T-helper 2 cell treated with Interferon-gamma antibody and Interleukin-4, amounts not matched to agents 5 μg/mL and 100 μg/mL, for 36 hours (primary cell): ENCODE measurements at places on chromosomes 2 and 18.

- no peak for DNase-seq
These were observed 266.6 kb downstream of the CYP26B1 start for GRCh38 chr2:71880846-71881610.

- DNase-seq = no peak
These were observed 30.4 kb downstream of the AOX1 start for GRCh38 chr2:200616193-200616592.

DNA sequence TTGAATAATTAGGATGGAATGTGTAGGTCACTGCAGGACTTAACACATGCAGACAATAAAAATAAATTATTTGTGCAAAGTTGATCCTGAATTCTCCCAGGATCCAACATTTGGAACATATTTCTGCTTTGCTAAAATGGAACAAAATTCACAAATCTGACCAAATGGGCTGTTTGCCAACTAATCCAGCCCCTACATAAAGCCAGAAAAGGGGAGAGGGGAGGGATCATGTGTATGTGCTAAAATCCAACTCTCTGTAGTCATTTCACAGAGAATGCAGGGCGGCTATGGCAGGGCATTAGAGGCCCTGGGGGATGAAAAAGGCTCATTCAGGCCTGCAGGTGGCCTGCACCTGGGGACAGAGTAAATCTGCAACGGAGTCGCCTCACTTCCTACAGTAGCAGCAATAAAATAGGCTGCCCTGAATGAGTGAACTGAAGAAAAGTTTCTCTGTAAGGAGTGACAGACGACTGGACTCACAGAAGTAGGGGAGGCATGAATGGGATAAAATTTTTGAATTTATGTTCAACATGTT, 4.0 kb upstream of the ZFP36L2 start:
- no peak for DNase-seq

- no peak for DNase-seq
These were observed 11.9 kb downstream of the PIK3C3 start for GRCh38 chr18:41966943-41967342.

- DNase-seq = no peak
These were observed 56.4 kb upstream of the SEC11C start for GRCh38 chr18:59083136-59083818.

GRCh38 chr2:218720048-218721041, 9.7 kb downstream of the TTLL4 start:
- no peak for DNase-seq

DNA sequence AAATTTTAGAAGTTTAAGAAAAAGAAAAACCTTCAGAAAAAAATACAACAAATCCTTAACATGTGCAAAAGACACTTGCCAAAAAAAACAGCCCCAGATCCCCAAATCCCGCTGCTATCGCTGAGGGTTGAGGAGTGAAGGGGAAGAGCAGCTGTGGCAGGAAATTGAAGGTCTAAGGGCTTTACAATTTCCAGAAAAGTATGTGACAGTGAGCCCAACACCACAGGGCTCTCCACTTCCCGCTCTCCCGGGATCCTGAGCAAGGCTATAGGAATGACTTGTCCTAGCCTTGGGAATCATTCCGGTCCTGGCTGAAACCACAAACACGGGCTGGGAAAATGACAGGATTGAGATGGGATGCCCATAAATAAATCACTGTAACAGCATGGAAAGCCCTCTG, 191.4 kb downstream of the TMEM163 start:
- DNase-seq = no peak

DNA sequence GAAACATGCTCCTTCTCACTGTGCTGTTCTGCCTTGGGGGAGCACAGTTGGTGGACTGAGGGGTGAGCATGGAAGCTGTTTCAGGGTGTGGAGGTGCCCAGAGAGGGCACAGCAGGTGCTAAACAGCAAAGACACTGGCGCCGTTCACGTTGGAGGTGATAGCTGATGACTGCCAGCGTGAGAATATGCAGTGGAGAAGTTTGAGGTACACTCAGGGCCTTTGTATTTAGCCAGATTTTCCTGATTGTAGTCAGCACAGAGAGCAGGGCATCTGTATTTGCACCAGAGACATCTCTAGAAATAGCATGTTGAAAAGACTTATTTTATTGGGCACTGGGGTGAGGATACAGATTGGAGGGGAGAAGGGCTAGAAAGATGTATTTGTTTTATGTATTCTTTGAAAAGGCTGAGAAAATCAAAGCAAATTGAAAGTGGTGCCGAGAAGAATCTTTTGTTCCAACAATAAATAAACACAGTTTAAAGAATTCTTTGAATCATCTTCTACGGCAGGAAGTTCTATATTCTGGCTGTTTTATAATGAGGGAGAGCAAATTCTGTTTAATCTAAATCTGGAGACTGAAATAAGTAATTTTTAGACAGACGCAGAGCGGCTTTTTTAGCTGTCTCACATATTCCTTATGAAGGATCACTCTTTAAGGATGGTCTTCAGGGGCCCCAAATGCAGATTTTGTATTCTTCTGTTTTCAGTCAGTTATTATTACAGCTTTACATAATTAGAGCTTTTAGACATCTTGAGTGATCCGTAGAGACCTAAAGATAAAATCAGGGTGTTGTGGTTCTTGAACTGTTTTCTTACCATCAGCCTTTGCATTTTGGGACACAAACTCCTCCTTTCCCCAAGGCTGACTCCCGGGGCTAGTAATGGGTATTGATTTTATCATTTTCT, 7.1 kb downstream of the ZNF532 start:
- DNase-seq = no peak

DNA sequence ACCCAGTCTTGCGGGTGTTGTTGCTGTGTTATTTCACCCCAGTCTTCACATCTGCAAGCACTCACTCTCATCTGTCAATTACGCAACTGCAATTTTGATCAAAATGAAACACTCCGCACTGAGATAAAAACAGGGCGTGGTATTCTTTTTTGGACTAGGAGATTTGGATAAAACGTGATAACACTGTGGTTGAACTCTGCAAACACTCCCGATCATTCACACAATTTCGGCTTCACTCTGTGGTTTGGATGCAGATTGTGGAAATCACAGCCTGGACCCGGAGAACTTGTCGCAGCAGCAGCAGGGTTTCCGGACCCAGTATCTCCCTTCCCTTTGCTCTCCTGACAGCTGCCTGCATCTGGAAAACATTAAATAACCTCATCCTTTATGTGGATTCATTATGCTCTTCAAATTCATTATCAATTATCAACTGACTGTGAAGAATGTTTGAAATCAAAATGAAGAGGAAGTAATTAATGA, 49.4 kb upstream of the APCDD1 start:
- no peak for DNase-seq

DNA sequence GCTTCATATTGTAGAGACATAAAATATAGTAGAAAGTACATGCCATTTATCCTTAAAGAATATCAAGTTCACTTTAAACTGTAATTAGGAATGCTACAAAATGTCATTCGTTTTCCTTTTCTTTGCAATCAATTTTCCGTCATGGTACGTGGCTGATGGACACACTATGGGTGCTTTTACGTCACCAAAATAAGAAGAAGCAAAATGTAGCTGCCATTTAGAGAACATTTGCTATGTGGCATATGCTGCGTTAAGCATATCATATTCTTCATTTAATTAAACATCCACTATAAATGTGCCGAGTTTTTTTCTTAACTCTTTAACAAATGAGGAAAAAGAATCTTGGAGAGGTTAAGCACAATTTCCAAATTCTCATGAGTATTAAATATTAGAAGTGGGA, 1358.5 kb upstream of the NXPH2 start:
- DNase-seq = no peak

DNA sequence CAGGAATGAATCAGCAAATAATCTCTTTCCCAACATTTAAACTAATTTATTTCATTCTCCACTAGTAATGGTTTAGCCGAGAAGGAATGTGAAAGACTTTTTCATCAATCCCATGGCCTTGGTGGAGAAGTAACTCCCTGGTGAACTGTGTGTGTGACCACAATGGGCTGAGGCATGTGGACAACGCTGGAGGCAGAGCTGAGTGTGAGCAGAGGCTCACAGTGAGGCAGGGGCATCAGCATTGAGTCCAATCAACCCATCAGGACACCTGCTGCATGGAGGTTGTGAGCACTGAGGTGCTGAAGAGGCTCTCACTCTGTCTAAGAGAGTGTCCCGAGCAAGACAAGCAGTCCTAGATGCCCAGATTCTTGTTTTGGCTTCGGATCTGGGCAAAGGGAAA, 78.6 kb downstream of the ZNF519 start:
- DNase-seq = no peak

- DNase-seq = no peak
These were observed 112.8 kb upstream of the MAP4K3 start for GRCh38 chr2:39549718-39550464.

DNA sequence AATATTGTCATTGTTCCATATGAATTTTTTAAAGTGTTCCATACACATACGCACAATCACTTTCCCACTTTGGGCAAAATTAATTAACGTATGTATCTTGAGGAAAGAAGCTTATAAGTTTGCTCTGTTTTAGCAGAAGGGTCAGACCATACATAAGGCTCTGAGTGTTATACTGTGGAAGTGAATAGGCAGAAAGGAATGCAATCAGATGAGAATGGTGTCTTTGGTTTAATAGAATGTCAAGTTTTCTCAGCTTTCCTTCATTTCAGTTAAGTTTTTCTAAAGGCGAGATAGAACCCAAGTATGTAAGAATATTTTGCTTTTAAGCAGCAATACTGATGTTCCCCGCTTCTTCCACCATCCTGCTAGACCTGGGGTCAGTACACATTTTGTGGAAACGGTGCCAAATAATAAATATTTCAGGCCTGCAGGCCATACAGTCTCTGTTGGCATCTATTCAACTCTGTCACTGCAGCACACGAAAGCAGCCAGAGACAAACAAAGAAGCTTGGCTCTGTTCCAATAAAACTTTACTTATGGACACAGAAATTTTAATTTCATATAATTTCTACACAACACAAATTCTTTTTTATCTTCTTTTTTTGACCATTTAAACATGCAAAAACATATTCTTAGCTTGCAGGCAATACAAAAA, 100.6 kb downstream of the UPP2 start:
- no peak for DNase-seq

DNA sequence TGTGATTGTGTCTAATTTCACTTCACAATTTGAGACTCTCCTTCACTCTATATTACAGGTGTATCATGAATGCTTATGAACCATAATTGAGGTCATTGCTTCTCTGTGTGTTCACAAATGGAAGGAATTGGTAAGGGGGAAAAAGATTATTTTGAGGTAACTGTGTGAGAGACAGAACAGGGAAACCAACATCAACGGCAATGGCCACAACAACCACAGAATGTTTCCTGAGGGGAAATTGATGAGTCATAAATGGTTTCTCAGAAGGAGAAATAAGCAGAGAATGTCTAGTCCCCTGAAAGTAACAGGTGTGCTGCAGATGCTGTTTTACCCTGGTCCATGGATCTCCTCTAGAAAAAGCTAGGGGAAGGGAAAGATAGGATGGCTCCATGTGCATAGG, 361.2 kb upstream of the GALNT5 start:
- DNase-seq = peak; percentile 64

GRCh38 chr18:34965566-34965965, 75.6 kb upstream of the MAPRE2 start:
- DNase-seq = no peak

GRCh38 chr2:25816249-25816648, 62.0 kb downstream of the ASXL2 start:
- DNase-seq = no peak
